Type B pancreatic cell (in vitro differentiated cells): ENCODE measurements at places on chromosomes 3 and 15. TPM values are rescaled to one million over a fixed set of nuclear protein-coding genes. Genes with fewer than 3 reads are reported as not detected.

Gene CHDH
- 8.0 and 9.6 TPM in 2 replicates for total RNA-seq

Gene ZNF860
- 2.8 and 7.1 TPM in 2 replicates for total RNA-seq

Gene FBXW12
- not detected in 2 replicates for total RNA-seq

Gene MRPS25
- 71.7 and 79.7 TPM in 2 replicates for total RNA-seq

Gene CHRFAM7A
- total RNA-seq = 0.55 and 3.8 TPM in 2 replicates

Gene LINGO1
- total RNA-seq = 19.6 and 25.2 TPM in 2 replicates

Gene CRABP1
- 20.5 and 685 TPM in 2 replicates for total RNA-seq

Gene FAM3D
- total RNA-seq = 7.4 and 7.6 TPM in 2 replicates

Gene MYH15
- 0.26 and 0.77 TPM in 2 replicates for total RNA-seq

Gene SH2D7
- total RNA-seq = not detected in 2 replicates

Gene TGM5
- total RNA-seq = 0.22 and 0.71 TPM in 2 replicates

Gene UPK1B
- total RNA-seq = 49.2 and 105 TPM in 2 replicates

Gene CYP1A2
- total RNA-seq = 1.6 TPM in 1 of 2 replicates, not detected in the other

Gene SRGAP3
- total RNA-seq = 20.6 and 41.7 TPM in 2 replicates

Gene MGLL
- 9.4 and 28.8 TPM in 2 replicates for total RNA-seq

Gene TUSC7
- total RNA-seq = not detected in 2 replicates

Gene DNASE1L3
- not detected in 2 replicates for total RNA-seq

Gene RBP2
- 25.3 and 95.9 TPM in 2 replicates for total RNA-seq

Gene PAK6
- total RNA-seq = 7.8 and 21.2 TPM in 2 replicates

Gene ADAMTS9
- 13.6 and 34.9 TPM in 2 replicates for total RNA-seq

Gene CNTN3
- 1.1 and 7.7 TPM in 2 replicates for total RNA-seq

Gene ZNF620
- 12.3 and 14.0 TPM in 2 replicates for total RNA-seq

Gene PLA2G4B
- 17.7 and 19.9 TPM in 2 replicates for total RNA-seq

Gene IRAK2
- total RNA-seq = 1.4 and 2.5 TPM in 2 replicates

Gene GCSAM
- not detected in 2 replicates for total RNA-seq

Gene CILP
- 0.07 and 1.8 TPM in 2 replicates for total RNA-seq

Gene GALNT15
- 0.17 TPM in 1 of 2 replicates, not detected in the other for total RNA-seq

Gene CMTM7
- total RNA-seq = 8.2 and 20.4 TPM in 2 replicates

Gene TMEM158
- 8.9 and 10.1 TPM in 2 replicates for total RNA-seq

Gene ECE2
- total RNA-seq = not detected in 2 replicates

Gene LRRC58
- total RNA-seq = 14.5 and 19.9 TPM in 2 replicates

Gene PAQR5
- 7.8 and 22.3 TPM in 2 replicates for total RNA-seq

Gene LPCAT4
- 87.5 and 90.6 TPM in 2 replicates for total RNA-seq

Gene ACTRT3
- total RNA-seq = 1.8 and 2.1 TPM in 2 replicates

Gene LIPH
- total RNA-seq = 5.3 and 8.4 TPM in 2 replicates
